A549 treated with GW870086 at 1 μM for 4 hours (cell line): ENCODE measurements at places on chromosomes 2 and 18. TPM values are rescaled to one million over a fixed set of nuclear protein-coding genes. Genes with fewer than 3 reads are reported as not detected.

The AGXT gene
- not detected in 5 replicates for total RNA-seq

The LRP2 gene
- total RNA-seq, result not detected in 5 replicates

The STK16 gene
- 26.4 to 32.1 TPM (median 29.5 TPM) in 5 replicates for total RNA-seq

The NDC80 gene
- 9.1 to 14.5 TPM (median 14.1 TPM) in 5 replicates for total RNA-seq
